ENCODE measurements at places on chromosomes 1 and 21.

- no peak for DNase-seq
Observed at GRCh38 chr1:78570539-78570938, 49.7 kb upstream of the IFI44L start.

DNA sequence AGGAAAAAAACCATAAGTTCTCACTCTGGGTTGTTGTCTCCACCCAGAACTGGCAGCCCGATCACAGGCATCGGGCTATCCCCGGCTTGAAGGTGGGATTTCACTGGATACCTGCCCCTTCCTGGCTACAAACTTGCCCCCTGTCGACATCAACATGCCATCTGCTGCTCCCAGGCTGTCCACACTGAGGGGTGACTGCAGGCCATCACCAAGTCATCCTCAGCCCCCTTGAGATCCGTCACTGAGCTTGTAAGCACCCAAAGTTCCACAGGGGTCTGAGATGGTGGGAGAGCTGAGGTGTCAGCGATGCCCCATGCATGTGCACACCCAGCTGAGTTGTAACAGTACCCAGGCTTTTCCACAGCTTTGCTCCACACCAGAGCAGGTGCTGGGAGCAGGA lies 211.0 kb downstream of the AMY1C start:
- no peak for DNase-seq

- no peak for DNase-seq
Observed at GRCh38 chr1:39262802-39263201, 58.3 kb downstream of the MACF1 start.

DNA sequence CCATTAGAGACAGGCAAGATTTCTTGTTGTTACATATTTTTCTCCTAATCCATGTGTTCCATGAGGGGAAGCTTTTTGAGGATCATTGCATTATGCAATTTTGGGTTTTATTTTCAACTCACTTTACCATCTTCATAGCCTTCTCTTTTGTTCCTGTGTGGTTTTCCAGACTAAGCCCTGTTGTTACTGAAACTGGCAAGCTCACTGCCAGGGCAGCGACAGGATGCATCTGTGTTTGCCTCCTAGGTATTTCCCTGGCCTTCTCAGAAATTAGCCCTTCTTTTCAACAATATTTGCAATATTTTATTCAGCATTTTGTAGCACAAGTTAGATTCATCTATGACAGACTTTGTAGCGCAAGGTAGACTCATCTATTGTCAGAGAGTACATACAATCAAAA lies 134.2 kb upstream of the CYYR1 start:
- DNase-seq: no peak

GRCh38 chr1:202807926-202808757 lies at the start of gene KDM5B:
KDM5B (minus strand) TSS chr1:202808421; CDS start chr1:202808305, 116 bp downstream.
- DNase-seq: peak; percentile 53

DNA sequence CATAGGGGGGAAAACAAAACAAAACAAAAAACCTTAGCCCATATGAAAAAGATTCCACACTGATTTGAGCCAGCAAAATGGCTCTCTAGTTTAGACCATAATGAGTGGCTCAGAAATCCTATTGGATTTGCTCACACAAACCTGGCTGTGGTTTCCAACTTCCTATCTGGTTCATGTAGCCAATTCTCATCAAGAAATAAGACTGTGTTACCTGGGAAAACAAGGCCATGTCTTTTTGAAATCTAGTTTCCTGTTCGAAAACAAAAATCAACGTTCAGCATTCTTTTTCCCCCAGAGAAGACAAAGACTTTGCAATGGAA lies 69.2 kb downstream of the TBX15 start:
- DNase-seq: no peak

DNA sequence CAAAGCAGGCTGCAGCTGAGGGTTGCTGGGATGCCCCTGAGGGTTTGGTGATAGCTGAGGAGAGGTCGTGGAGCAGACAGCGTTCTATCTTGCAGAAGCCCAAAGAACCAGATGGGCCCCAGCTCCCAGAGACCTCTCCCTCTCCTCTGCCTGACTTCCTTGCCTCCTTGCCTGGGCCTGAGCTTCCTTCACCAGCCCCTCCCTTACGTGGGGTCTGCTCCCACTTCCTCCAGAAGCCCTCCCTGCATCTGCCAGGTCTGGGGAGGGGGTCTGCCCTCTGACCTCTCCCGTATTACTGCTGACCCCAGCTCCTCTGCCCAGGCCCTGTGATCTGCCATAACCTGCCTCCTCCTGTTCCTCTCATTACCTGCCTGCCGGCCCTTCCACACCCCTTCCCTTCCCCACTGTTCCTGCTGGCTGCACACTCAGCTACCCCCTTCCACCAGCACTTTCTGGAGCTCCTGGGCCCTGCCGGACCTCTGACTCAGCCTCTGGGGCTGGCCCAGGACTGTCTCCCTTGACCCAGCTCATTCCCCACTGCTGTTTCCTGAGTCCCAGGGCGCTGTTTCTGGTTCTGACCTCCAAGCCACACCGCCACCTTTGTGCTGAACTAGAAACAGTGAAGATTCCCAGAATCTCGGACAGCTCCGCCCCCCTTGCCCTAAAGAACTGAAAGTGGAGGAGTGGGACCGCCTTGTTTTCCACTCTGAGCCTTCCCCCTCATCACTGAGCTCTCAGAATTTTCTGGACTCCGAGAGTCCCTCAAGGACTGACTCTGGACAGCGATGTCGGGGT lies 237.7 kb upstream of the C1orf174 start:
- DNase-seq: no peak

GRCh38 chr1:1307261-1307922 lies 338 bp downstream of the ACAP3 start:
- DNase-seq: no peak

DNA sequence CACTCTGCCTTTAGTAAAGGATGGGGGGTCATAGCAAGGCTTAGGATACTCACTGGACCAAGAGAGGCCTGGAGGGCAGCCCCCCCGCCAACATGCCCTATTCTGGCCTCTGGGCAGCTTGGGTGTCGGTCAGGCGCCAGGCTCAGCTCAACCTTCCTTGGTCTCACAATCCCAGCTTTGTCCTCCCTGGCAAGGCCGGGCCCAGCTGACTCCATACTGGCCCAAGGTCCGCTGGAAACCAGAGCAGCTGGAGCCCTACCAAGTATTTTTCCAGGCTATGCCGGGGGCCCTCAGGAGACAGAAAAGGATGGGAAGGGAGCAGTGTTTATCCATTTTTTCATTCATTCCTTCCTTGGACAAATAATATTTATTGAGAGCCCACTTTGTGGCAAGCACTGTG lies 6.2 kb downstream of the FBXO2 start:
- no peak for DNase-seq

DNA sequence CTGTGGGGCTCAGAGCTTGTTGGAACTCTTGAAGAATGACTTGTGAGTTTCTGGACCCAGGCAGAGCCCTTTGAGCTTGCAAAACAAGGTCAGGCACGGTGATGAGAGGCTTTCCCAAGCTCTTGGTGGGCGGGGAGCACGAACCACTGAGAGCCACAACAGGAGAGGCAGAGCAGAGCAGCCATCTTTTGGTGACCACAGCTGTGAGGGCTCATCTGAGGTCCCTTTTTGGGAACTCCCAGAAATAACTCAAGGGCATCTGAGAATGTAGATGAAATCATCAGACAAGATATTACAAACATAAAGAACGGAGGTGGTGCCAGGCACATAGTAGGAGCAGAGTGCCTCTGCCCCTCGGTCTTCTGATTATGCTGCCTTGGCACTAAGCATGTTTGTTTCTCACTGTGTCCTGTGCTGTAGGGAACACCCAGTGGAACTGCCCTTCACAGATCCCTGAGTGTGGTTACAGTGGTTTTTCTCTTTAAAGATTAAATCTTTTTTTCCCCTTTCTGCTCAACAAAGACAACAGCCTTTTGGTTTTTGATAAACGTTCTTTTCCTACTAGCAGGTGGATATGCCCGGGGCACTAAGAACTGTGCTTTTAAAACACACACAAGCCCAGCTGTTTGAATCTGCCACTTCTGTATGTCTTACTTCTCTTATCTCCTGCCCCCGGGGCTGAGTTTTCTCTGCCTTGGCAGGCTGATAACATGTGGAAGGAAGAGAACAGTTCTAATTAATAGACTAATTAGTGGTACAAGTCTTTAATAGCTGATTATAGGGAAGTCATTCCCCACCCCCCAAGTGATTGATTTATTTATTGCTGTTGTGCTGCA lies 37.7 kb downstream of the CD34 start:
- no peak for DNase-seq

DNA sequence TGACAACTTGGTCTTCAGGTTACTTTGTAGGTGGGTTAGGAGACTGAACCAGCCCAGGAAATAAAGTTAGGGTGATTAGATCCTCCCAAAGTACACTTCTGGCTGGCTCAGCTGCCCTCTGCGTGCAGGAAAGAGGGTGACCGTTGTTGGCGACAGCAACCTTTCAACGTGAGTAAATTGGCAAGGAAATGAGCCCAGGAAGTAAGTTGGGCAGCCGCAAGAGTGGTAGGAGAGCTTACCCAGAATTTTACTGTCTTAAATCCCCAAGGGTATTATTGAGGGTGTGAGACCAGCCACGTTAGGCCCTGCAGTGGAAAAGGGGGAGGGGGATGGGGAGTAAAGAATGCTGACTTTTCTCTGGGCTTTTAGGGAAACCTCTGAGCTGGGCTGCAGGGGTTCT lies 1.6 kb downstream of the TENT5C start:
- DNase-seq: no peak

GRCh38 chr1:207847116-207847515 lies 63.8 kb downstream of the CD34 start:
- no peak for DNase-seq

- DNase-seq: no peak
Observed at GRCh38 chr21:28235169-28235895, 757.3 kb downstream of the LTN1 start.

- DNase-seq: no peak
Observed at GRCh38 chr21:41678016-41678923, 88.6 kb downstream of the RIPK4 start.

GRCh38 chr21:35933466-35933865 lies 126.9 kb downstream of the SETD4 start:
- DNase-seq: no peak

DNA sequence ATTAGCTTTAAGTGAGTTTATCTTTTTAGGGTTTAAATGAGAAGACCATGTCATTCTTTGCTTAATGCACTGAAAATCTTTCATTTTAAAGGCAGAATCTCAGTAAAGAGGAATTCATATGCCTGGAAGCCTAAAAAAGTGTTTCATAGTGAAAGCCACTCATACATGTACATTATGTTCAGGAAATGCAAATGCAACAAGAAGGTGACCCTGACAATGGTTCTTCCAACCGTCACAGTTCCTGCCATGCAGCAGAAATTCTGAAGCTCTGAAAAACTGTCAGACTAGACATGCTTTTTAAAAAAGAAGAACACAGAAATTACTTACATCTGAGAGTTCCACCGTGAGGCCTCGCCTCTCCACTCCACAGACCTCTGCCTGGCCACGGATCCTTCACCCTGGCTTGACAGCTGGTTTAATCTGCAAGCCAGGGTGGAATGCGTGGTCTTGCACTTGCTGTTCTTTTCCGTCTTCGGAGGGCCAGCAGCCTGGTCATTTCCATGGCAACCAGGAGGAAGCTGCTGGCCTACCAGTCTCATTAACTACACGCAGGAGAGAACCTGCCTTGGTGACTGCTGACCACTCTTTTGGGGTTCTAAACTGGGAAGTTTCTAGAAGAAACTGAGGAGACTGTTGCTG lies 41.8 kb upstream of the PAXBP1 start:
- no peak for DNase-seq

GRCh38 chr1:87685311-87686135 lies 356.8 kb downstream of the LMO4 start:
- no peak for DNase-seq

DNA sequence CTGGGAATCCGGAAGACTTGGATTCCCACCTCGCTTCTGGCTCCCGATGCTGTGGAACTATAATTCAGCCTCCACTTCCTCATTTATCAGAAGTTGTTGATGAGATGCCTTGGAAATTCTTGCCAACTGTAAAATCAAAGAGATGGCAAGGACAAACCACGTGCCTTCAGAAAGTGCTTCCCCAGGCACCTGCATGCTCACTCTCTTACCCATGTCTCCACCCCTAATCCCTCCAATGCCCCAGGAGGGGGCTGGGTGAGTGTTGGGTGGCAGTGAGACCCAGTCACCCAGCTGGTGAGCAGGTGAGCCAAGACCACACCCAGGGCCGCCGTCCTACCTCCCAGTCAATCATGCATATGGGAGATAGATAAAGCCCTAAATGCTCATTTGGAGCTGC lies 160.8 kb downstream of the PSMG1 start:
- DNase-seq: no peak

DNA sequence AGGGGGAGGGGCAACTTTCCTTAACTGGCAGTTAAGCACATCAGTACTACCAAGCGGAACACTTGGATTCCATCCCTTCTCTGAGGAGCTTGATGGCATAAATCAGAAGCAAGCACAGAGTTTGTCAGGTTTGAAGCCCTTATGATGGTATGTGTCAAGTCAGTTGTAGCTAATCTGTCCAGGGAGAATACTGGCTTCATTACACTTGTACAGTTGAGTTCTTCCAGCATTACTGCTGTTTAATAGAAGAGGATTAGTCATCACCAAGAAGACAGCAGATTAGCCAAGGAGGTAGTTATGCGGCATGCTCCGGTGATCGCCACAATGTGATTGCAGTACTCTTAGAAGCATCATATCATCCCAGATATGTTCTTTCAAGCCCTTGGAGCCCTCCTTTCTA lies 2.1 kb upstream of the TDRD5 start:
- DNase-seq: no peak

- DNase-seq: peak; percentile 48
Observed at GRCh38 chr1:1629430-1630190, 2.4 kb upstream of the MMP23B start.

- DNase-seq: no peak
Observed at GRCh38 chr21:36849461-36850105, 116.9 kb downstream of the HLCS start.

- no peak for DNase-seq
Observed at GRCh38 chr1:104761961-104762570, 1012.4 kb downstream of the AMY1C start.

GRCh38 chr1:116474921-116475849 lies 95.6 kb downstream of the CD58 start:
- DNase-seq: no peak

DNA sequence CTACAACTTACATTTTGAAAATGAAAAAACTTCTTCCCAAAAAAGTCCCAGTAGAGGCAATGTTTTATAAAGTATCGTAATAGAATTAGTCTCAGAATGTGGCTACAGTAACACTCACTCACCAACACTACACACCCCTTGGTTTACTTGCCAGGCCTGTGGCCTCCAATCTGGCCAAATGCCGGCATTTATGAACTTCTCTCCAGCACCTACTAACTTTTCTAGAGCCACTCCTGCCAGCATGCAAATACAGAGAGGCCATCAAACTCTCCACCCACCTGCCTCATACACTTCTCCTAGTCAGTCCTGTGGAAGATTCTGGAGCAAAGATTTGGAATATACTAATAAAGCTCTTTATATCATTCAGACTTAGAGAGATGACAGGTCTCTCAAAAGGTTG lies 32.3 kb downstream of the STPG1 start:
- no peak for DNase-seq
